ENCODE measurements at places on chromosomes 7 and 10.
A peak's percentile ranks its signal among the peaks of the same experiment; 100 is the strongest.

DNA sequence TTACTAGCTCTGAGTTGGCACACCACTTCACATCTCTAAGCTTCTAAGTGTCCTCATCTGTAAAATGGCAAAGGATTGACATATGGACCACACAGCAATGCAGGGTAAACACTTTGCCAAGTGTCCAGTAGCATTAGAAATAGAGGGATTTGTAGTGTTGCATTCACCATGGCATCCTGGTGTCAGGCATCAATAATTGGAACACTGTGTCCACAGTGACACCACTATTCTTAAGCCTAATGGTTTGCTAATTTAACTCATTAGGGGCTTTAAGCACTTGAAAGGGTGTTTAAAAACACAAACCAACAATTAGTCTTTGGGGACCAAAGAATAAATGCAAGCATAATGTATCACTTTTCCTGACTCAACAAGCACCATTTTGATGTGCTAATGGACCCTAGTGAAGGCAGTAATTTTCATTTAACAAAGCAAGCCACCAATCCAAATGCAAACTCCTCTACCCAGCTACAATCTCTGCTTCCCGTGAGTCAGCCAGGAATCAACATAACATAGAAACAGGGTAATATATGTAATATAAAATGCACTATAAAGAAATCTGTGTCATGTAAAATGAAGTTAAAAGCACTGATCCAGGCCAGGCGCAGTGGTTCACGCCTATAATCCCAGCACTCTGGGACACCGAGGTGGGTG, 75.9 kb downstream of the FAM204A start:
- peak; percentile 23 for DNase-seq

GRCh38 chr7:124030964-124031363, 1.9 kb downstream of the TMEM229A start:
- no peak for DNase-seq

DNA sequence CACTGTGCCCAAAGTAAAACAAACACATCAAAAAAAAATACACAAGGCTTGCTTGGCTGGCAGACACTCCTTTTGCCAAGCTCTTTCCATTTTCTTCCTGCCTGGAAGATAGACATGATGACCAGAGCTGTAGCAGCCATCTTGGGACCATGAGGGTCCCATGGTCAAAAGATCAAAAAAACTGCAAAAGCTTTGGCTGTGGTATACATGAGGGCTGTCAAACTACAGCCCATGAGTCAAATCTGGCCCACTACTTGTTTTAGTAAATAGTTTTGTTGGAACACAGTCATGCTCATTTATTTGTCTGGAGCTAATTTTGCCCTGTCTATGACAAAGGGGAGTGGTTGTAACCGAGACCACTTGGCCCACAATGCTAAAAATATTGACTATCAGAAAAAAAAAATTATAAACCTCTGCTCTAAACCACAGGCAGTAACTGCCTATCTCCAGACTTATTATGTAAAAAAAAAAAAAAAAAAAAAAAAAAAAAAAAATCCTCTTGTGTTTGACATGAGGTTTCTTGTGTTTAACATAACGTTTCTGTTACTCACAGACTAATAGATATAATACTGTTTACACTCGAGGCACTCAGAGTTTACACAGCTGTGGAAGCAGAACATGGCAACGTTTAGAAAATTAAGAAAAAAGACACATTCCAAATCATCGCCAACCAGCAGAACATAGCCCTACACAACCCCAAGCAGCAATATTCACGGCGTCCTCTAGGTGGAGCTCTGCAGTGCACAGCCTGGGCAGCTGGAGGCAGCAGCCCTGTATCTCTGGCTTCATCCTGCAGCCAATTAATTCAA, 36.9 kb downstream of the ASB13 start:
- DNase-seq, result peak; percentile 32

GRCh38 chr7:140698477-140698876, 2.0 kb downstream of the NDUFB2 start:
- DNase-seq, result no peak

DNA sequence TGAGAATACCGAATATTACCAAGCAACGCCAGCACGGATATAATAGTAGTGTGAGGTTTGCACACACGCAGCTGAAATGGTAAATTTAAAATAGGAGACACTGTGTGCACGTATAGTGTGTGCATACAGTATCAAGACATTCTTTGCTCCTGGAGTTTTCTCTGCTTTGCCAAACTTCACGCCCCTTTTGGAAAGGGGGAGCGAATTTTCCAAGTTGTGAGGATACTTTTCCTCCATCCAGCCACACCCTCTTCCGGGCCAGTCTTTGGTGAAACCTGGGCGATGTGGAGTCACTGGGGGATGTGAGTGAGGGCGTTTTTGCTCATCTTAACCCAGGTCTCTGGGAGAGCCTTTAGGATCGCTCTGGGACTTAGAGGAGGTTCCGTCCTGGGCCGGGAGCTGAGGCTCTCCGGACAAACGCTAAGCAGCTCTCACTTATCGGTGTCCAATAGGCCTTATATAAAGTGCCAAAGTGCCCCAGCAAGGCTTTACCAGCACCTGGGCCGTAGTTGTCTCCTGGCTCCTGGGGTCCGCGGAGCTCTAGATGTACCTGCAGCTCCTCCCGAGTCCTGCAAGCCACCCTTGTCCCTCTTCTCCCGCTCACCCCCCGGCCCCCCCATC, 160.0 kb upstream of the MKI67 start:
- DNase-seq, result no peak

DNA sequence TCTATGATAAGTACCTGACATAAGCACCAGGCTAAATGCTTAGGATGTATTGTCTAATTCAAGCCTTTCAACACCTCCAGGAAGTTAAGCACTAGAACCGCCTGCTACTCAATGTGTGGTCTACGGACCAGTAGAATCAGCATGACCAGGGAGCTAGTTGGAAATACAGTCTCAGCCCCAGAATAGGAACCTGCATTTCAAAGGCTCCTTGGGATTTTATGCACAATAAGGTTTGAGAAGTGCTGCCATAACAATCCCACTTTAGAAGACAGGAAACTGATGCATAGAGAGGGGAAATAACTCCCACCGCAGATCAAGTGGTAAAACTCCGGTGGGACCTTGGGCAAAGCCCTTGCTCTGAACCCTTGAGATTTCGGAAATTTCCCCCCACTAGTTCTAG, 8.8 kb upstream of the DUSP5 start:
- no peak for DNase-seq
